ENCODE measurements at places on chromosomes 4 and X.

- no peak for DNase-seq
Measured at GRCh38 chr4:85244638-85245037, 230.3 kb upstream of the ARHGAP24 start.

DNA sequence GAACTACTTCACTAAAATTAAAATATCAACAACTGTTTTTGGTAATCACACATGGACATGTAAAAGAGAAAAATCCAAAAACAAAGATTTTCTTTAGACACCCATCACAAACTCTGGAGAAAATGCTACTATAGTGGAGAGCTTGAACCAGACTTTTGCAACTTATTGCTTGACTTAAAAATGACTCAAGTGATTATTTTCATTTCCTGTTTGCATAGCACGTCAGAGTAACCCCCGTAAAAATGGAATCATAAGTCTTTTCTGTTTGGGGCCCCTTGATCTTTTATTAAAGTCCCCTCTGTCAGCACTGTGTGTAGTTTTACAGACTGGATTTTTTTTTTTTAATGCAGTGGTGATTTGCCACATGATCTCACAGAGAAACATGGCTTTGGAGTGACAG, 79.5 kb downstream of the PRKG2 start:
- DNase-seq, result no peak

- no peak for DNase-seq
Measured at GRCh38 chrX:136736690-136737089, 44.0 kb downstream of the ARHGEF6 start.

GRCh38 chr4:168654104-168654847, 157.4 kb downstream of the PALLD start:
- no peak for DNase-seq

- no peak for DNase-seq
Measured at GRCh38 chr4:177385576-177386277, 56.5 kb downstream of the AGA start.

GRCh38 chr4:61934198-61934597, 734.1 kb downstream of the ADGRL3 start:
- no peak for DNase-seq

DNA sequence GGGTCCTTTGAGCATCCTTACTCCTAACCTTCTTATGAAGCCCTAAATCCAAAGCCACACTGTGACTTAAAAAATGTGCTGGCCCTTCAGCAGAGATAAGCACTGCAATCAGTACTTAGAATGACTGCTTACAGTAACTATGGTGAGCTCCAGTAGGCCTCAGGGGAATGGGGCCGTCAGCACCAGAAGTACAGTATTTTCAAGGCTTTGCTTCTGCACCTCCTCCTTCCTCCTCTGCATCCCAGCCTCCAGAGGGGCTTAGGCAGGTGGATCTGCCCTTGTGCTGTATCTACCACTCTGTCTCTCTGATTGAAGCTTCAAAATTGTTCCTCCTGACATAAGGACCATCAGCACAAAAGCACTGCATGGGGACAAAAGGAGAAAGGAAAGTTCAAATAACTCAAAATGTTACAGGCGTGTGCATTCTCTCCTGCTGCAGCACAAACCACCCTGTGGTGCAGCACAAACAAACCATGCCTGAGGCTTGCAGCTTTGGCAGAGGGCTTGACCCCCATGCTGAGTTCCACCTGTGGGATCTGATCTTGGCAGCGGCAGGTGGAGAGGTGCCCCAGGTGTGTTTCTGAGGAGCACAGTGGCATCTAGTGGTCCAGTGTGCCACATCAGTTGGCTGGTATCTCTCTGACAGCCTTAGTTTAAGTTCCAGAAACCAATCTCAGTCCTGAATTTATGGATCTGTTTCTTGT, 164.7 kb downstream of the SOWAHB start:
- DNase-seq, result no peak

DNA sequence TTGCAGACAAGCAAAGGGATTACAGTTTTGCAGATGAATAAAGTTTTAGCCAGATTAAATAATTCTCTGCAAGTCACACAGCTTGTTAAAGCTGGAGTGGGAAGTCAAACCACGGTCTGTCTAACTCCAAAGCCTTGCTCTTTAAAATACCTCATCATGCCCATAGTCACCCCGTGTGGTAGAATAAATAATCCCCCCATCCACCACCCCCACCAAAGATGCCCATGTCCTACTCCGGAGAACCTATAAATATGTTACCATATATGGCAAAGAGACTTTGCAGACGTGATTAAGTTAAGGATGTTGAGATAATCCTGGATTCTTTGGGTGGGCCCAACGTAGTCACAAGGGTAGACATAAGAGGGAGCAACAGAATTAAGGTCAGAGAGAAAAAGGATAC, 118.7 kb downstream of the BEND2 start:
- no peak for DNase-seq

DNA sequence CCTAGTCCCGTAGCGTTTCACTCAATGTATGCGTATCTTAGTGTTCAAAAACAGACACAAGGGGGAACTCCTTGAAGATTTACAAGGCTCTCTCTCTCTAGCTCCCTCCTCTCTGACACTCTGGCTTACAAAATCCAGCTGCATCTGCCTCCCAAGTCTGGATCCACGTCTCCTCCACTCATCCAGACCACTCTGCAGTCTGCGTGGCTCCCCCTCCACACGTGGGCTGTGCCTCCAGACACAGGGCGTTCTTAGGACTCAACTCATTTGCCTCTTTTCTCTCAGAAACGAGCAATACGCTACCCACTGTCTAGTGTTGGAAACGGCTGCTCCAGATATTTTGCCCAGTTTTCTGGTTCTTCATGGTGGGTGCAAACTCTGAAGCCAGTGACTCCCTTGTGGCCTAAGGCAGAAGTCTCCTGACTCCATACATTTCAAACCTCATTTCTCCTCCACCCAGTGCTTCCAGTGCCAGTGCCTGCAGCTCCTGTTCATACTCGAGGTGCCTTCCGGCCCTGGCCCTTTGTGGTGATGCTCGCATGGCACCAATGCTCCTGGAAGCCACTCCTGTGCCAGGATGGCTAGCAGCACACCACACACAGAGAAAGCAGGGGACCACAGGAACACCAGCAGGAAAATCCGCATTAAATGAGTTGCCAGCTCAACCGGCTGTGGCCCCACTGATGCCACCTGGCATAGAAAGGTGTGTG, 24.1 kb downstream of the NAT8L start:
- no peak for DNase-seq

DNA sequence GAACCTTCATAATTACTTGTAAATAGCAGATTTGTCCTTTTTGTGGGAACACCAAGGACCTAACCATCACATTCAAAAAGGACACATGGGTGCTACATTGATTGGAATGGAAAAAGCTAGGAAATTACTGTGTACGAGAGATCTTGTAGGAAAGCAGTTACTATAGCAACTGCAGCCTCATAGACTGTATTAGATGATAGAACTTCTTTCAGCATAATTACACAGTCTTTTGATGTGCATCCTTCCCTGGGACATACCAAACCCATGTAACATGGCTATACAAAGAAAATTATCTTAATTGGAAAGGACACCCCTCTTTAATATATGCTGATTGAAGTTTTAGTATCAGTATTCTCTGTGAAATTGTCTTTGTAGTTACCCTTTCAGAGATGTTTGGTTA, 130.7 kb upstream of the CTSO start:
- no peak for DNase-seq

DNA sequence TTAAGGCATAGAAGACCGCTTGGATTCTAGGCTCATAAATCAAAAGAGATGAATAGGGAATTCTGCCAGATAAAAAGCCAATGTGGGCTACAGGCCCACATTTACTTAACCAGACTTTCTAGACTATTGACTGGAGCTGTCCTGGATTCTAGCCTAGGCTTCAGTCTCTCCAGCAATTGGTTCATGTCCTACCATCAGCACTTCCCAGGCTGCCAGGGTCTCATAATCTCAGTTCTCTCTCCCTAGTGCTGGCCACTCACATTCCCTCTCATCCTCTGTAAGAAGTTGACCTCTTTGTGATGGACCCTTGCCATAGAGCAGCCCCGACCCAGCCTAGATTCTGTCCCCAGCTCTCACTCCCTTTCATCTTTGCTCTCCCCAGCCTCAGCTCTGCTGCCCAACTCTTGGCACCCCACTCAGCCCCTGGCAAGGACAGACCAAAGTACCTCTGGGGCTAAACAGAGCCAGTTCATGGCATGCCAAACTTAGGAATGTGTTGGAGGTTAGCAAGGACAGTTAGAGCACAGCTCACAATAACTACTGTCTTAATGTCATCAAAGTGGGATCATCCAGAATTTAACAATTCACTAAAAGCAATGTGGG, 396.2 kb downstream of the INPP4B start:
- no peak for DNase-seq

DNA sequence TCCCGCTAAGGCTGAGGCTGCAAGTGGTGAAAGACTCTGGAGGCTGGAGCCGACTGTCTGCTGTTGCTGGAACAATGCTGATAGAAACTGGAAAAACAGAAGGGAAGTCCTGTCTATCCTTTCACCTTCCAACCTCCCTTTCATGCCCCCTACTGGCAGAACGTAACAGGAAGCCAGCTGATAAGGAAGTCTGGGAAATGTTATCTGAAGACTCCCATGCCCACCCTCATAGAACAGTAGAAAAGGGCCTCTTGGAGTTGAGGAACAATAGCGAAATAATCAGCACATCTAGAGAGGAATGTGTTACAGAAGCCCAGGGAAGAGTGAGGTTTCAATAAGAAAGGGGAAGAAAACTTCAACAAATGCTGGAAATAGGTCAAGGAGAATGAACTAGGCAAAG, 117.1 kb upstream of the DKK2 start:
- DNase-seq, result no peak

DNA sequence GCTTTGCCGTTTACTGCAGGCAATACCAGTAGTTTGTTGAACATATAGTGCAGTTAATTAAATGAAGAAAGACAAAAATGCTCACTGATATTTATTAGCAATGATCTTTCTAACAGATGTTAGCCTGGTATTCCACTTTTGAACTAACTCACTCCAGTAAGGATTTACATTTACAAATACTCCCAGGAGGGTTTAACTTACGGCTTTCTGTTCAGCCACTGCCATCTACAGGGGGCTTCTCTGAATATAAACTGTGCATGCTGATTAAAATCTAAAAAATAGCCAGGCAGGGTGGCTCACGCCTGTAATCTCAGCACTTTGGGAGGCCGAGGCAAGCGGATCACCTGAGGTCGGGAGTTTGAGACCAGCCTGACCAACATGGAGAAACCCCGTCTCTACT, 2.2 kb upstream of the SRD5A3 start:
- no peak for DNase-seq

- DNase-seq, result no peak
Measured at GRCh38 chr4:181593703-181594102, 649.5 kb upstream of the TENM3 start.

DNA sequence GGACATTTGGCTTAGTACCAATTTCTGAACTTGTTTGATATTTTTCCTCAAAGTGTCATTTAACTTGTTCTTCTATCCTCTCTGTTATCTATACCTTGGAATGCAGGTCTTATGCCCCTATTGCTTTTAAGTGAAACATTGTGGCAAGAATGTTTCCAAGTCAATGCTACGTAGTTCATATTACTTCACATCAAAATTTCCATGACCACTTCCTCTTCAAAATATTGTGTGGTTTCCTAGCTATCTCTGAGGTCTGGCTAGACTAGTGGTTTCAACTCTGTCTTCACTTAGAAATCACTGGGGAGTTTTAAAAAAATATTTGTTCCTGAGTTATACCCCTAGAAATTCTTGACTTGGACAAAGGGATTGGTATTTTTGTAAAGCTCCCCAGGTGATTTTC, 20.2 kb upstream of the RASGEF1B start:
- no peak for DNase-seq

DNA sequence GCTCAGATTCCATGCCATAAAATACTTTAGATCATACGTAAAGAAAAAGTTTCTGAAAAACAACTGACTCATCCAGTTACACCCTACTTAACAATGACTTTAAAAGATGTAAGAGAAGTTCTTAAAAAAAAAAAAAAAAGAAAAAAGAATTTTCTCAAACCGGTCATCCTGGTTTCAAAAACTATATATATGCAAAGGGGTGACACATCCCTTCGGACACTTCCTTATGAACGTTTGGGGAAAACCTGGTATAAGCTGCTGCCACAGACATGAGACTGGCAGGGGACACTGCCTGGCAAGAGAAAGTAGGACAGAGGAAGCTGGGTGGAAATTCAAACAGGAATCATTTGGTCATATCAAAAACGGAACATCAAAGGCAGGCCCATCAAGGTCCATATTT, 81.2 kb upstream of the PRSS48 start:
- DNase-seq, result no peak

DNA sequence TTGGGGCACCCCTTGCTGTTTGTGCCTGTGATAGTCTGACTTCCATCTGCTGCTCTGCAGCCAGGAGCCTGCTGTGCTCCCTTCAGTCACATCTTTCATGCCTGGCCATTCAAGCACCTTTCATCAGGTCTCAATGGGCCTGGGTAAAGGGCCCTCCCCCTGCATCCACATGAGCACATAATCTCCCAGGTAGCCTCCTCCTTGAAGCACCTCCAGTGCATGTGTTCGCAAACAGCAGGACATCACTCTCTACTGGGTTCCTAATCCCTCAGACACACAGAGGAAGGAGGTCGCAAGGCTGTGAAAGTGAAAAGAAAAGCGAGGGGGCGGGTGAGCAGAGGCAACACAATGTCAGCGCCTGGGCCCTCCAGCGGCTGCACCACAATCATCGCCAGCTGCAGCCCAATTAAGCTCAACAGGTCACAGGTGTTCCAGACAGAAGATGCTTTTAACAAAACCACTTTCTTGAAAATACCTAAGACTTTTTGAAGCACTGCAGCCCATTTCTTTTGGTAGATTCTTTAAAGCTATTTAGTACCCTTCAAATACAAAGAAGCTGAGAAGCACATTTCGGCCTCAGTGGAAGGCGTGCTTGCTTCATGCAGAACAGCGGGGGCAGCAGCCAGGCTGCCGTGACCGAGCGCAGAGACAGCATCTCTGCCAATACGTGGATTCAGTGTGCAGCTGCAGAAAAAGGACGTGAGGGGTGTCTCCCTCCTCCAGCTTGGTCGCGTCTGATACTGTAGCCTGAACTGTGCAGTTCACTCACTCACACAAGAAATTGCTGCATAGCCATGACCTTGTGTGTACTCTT, 92.2 kb upstream of the SPRY1 start:
- DNase-seq, result no peak

- DNase-seq, result no peak
Measured at GRCh38 chrX:110417128-110417527, 58.5 kb downstream of the RTL9 start.

DNA sequence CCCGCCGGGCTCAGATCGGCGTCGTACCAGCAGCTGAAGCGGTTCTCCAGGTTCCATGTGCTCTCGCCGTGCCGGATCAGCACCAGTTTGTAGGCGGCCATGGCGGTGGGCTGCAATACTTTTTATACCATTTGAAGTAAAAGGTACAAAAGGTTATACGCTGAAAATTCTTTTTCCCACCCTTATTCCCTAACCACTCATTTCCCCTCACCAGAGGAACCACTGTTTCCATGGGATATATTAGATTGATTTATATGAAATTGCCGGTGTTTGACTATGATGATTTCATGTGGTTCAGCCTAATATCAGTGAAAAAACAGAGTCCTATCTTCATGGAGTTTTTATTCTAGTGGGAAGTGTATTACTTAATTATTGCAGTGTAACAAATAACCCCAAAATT, at the start of gene PGAM4:
Gene PGAM4 (minus strand): TSS at position 101 of the 400 bp plus-strand sequence. CDS start 0 bp downstream, at position 101.
- no peak for DNase-seq

All from T-helper 2 cell (primary cell).